ENCODE measurements at places on chromosomes 12 and 14.

- no peak for DNase-seq
Observed at GRCh38 chr14:40003773-40004172, 571.5 kb upstream of the FBXO33 start.

GRCh38 chr12:62106547-62107185 is 153.5 kb upstream of the USP15 start:
- DNase-seq = no peak

DNA sequence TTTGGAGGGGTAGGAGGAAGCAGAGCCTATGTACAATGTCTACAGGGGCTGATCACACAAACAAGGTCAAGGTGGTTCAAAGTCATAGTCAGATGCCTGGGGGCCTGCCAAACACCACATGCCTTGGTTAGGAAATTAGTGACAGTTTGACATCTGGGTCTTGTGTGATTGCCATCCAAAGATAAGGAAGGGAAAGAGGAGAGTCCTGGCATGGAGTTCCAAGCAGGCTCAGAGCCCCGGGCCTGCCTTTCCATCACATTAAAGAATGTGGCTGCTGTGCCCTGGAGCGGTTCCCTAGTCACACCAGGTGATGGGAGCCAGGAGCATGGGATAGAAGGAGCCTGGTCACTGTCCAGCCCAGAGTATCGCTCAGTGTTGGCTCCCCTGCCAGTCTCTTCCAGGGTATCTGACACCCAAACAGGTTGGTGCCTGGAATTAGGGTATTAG is 53.6 kb upstream of the BCL2L14 start:
- DNase-seq = no peak

- DNase-seq = no peak
Observed at GRCh38 chr12:89390802-89391673, 38.7 kb upstream of the DUSP6 start.

DNA sequence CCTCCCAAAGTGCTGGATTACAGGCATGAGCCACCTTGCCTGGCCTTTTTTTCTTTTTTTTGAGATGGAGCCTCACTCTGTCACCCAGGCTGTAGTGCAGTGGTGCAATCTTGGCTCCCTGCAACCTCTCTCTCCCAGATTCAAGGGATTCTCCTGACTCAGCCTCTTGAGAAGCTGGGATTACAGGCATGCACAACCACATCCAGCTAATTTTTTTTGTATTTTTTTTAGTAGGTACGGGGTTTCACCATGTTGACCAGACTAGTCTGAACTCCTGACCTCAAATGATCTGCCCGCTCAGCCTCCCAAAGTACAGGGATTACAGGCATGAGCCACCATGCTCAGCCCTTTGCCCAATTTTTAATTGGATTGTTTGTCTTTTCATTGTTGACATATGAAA is 58.0 kb downstream of the SINHCAF start:
- no peak for DNase-seq

DNA sequence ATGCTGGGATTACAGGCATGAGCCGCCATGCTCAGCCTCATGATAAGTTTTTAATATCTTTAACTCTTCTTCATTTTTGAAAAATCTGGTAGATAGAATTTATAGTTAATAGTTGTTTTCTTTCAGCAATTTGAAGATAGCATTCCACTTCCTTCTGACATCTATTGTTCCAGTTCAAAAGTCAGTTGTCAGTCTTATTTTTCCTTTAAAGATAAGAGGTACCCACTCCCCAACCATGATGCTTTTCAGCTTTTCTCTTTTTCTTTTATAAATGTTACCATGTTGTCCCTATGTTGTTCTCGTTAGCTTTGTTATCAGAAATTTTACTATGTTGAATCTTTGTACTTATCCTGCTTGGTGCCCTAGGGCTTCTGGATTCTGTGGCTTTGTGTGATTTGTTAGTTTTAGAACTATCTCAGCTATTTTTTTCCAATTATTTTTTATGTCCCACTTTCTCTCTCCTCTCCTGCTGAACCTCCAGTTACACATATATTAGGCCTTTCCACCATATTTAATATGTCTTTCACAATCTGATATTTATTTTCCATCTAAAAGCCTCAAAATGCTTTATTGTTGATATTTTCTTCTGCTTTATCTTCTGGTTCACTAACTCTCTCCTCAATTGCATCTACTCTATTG is 181.6 kb upstream of the FOXN3 start:
- DNase-seq = no peak

- no peak for DNase-seq
Observed at GRCh38 chr14:56474419-56475022, 105.1 kb upstream of the TMEM260 start.

DNA sequence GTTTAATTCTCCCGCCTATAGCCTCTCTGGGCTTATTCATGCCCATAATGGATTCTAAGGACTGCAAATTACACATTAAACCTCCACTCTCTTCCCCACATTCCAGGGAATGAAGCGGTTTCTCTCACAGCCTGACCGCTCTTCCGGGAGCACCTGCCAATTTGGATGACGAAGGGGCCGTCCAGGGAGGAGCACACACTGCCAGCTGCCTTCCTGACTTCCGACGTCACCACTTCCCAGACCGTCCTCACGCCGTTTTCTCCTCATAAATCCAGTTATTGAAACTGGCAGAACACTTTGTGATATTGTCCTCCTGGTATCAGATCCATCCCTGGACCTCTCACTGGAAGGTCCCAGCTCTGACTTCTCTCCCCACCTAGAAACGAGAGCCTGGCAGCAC is 87.6 kb downstream of the GCH1 start:
- DNase-seq = no peak

DNA sequence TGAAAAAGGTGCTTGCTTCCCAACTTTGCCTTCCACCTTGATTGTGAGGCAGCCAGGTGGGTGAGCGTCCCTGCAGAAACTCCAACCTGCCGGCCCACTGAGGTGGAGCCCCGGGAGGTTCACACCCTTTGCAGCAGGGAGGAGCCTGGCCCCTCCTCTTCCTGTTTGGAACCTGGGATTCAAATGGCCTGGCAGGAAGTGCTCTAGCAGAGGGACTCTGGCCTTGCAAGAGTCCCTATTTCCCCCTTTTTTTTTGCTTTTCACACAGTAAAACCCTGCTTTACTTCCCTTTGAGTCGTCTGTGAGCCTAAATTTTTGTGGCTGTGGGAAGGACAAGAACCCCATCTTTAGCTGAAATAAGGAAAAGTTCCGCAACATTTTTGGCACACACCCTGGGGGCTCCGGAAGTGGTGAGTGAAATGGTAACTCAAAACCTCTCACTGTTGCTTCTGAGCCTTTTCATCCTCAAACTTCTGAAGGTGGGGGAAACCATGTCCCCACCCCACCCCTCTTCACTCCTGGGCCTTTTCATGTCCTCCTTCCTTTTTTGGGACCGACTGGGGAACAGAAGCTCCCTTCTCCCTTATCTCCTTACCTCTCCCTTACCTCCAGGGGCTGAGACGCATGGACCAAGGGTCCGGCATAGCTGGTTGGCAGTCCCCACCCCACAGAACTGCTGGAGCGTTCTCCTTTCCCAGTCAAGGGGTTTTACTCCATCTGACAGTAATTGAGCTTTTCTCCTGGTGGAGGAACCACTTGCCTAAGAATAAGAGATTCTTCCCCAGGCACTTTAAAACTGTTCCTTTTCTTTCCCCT is 102.0 kb downstream of the KCNMB4 start:
- DNase-seq = no peak
